ENCODE measurements at places on chromosomes 3 and 15.

GRCh38 chr3:197305854-197306253, 7.4 kb upstream of the DLG1 start:
- no peak for DNase-seq

DNA sequence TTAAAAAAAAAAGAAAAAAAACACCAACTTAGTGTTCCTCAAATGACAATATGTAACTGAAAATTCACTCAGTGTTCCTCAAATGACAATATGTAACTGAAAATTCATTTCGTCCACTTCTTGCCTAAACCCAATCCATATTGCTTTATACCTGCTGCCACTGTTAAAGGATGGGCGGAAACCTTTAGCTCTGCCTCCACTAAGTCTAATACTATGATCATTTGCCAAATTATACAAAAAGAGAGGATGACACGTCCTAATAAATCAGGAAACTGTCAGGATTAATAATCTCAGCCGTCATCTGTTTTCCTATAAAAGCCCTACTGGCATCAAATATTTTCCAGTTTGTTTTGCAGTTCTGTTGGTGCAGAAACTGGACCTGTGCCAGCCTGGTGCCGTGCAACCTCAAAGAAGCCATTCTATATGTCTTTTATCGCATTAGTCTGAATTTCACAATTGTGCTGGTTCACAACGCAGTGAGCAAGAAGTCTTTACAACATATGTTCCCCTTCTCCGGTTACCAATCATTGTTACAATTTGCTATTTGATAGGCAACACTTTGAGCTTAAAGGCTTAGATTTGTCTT, 160.4 kb upstream of the KCNH8 start:
- DNase-seq = no peak

GRCh38 chr15:70976851-70977250, 84.2 kb downstream of the LRRC49 start:
- no peak for DNase-seq

GRCh38 chr3:61227799-61228198, 23.5 kb downstream of the FHIT start:
- DNase-seq = no peak

DNA sequence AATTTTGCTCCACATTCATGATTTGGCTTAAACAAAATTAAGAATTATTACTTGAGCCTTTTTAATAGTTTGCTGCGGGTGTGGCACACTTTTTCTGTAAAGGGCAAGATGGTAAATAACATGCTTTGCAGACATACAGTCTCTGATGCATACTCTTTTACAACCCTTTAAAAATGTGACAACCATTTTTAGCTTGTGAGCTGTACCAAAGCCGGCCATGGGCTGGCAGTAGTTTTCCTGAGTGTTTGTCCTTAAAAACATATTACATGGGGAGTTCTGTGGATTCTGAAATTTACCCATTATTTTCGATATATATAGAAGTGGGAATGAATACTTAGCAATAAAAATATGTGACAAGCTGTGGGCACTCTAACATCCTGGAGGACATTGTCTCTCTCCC, 163.4 kb downstream of the FNDC3B start:
- DNase-seq = no peak

DNA sequence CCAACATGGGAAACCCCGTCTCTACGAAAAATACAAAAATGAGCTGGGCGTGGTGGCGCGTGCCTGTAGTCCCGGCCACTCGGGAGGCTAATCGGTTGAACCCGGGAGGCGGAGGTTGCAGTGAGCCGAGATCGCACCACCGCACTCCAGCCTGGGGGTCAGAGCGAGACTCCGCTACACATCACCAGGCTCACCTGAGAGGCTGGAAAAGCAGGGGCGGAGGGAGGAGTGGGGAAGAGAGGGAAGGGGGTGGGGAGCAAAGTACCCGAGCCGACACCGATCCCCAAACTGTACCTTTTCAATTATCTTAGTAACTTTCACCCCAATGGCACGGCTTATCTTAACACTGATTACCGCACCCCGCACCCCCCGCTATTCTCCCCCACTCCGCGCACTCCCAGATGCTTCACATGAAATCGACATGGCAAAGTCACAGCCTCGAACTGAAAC, 46.4 kb upstream of the SYNM start:
- no peak for DNase-seq

DNA sequence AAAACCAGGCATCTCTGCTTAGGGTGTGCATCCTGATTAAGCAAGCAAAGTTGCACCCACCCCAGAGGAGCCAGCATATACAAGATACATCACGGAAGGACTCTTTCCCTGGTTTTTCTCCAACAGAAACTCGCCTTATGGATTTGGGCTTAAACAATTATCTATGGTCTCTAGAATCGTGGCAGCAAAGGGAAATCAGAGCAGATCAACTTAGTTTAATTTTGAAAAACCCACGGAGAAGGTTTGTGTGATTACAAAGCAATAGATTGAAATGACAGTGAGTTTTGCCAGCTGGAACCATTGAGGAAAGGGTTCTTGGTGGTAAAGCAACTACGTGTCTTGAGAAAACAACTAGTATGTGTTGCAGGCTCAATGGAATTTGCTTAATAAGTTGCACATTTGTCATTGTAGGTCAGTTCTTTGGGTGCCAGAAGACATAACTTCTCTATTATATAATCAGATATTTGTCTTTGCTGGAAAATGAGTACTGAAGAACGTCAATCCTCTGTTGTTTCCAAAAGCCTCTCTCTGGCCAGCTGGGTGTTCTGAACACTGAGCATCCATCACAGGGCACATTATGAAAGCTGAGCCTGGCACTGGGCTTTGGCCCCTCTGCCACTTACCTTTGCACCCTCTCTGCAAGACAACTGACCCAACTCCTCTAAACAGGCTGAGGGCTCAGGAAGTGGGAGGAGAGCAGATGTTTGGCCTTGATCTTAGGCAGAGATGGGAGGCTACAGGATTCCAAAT, 75.7 kb upstream of the FBN1 start:
- DNase-seq = no peak

DNA sequence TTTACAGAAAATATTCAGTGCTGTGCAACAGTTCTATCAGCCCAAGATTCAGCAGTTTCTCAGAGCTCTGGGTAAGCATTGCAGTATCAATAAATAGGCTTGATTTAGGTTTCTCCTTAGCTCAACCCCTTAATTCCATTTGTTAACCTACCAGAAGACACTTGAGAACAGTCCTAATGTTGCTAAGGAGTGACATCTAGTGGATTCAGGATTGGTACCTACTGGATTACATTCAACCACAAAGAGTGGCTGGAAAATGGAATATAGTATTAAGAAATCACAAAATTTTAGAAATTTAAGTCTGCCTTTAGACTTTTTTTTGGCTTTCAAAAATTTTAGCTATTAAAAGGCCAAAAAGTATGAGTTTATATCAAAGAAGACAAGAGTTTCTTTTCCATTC, 34.7 kb downstream of the POLG start:
- no peak for DNase-seq

GRCh38 chr3:130758624-130759369, 12.2 kb upstream of the PIK3R4 start:
- DNase-seq = no peak

DNA sequence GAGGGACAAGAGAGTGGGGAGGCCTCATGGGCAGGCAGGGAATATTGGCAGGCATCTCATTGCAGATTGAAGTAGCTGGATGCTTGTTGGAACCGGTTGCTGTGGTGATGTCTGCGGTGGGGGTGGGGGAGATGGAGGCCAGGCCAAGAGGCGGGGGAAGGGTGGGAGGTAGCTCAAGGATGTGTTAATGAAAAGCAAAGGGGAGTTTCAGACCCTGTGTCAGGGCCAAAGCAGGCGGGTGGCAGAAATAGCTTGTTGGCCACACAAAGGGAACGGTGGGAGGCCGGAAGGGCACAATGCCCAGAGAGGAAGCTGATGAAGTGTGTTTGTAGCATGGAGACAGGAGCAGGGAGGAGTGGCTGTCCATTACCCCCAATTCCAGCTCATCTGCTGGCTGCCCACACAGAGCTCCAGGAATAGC, 28.0 kb downstream of the CCDC33 start:
- no peak for DNase-seq

- DNase-seq = no peak
Observed at GRCh38 chr3:49649576-49649975, 24.6 kb upstream of the APEH start.

Data from activated gamma-delta T cell treated with anti-CD3 and anti-CD28 coated beads, Interleukin-2, amount 50 U/mL, for 16 hours (primary cell).